ENCODE measurements at places on chromosomes 6 and 20. TPM values are rescaled to one million over a fixed set of nuclear protein-coding genes. Genes with fewer than 3 reads are reported as not detected.

Gene CST1
- not detected for polyA plus RNA-seq

Gene FNDC1
- polyA plus RNA-seq, result 7.4 TPM

Gene SRC
- 57.2 TPM for polyA plus RNA-seq

Gene CD40
- polyA plus RNA-seq, result 19.4 TPM

Gene SGK2
- 8.6 TPM for polyA plus RNA-seq

Gene TREML2
- 0.18 TPM for polyA plus RNA-seq

Gene TNFRSF6B
- polyA plus RNA-seq, result 2.1 TPM

Gene CTAGE9
- not detected for polyA plus RNA-seq

Gene LAMA4
- 243 TPM for polyA plus RNA-seq

Gene C20orf144
- polyA plus RNA-seq, result 0.34 TPM

Gene ASIP
- not detected for polyA plus RNA-seq

Gene SLC17A9
- polyA plus RNA-seq, result 4.5 TPM

Gene SHLD1
- polyA plus RNA-seq, result 8.8 TPM

Gene FAM184A
- polyA plus RNA-seq, result 62.5 TPM

Gene TNNC2
- polyA plus RNA-seq, result 3.0 TPM

Gene SRXN1
- polyA plus RNA-seq, result 7.7 TPM

Gene FGD2
- polyA plus RNA-seq, result 5.3 TPM

Gene ATRN
- 33.2 TPM for polyA plus RNA-seq

Gene VSX1
- not detected for polyA plus RNA-seq

Gene PBOV1
- 0.04 TPM for polyA plus RNA-seq

Gene RIPOR3
- polyA plus RNA-seq, result 2.5 TPM

Gene GABRR2
- polyA plus RNA-seq, result 1.5 TPM

Gene TBX18
- polyA plus RNA-seq, result 0.09 TPM

Gene PNPLA1
- 0.15 TPM for polyA plus RNA-seq

Gene DNMT3B
- 6.4 TPM for polyA plus RNA-seq

Gene RNF114
- 57.2 TPM for polyA plus RNA-seq

Gene TUBB2B
- polyA plus RNA-seq, result 6.9 TPM

Gene LINC00237
- polyA plus RNA-seq, result not detected

Gene PGC
- 6.8 TPM for polyA plus RNA-seq

Gene GPSM3
- polyA plus RNA-seq, result 17.3 TPM

Gene MACROD2
- 7.9 TPM for polyA plus RNA-seq

Gene HLA-DOB
- 0.63 TPM for polyA plus RNA-seq

Gene ZC2HC1B
- not detected for polyA plus RNA-seq

Gene LY6G6F
- polyA plus RNA-seq, result 1.5 TPM

Gene BPIFB2
- polyA plus RNA-seq, result not detected

Gene SLC22A7
- not detected for polyA plus RNA-seq

All from right lung (tissue), 10 donors.